ENCODE measurements at places on chromosomes 4 and X.

- no peak for DNase-seq
These were observed 213.0 kb upstream of the FAT4 start for GRCh38 chr4:125101719-125102118.

DNA sequence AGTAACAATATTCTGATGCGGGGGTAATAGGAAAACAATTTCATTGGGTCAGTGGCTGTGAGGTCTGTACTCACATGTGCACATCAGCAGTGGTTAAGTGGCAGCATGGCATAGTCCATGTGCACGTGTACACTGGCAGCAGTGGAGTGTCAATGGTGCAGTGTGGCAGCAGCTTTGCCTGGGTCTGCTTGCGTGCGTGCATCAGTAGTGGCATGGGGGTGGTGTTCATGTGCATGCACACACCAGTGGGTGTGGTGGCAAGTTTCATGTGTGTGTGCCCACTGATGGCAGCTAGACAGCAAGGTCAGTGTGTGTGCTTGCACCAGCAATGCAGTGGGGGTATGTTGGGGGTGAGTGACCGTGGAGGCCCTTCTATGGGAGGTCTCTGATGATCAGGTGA is 581.6 kb upstream of the KLHL4 start:
- no peak for DNase-seq

DNA sequence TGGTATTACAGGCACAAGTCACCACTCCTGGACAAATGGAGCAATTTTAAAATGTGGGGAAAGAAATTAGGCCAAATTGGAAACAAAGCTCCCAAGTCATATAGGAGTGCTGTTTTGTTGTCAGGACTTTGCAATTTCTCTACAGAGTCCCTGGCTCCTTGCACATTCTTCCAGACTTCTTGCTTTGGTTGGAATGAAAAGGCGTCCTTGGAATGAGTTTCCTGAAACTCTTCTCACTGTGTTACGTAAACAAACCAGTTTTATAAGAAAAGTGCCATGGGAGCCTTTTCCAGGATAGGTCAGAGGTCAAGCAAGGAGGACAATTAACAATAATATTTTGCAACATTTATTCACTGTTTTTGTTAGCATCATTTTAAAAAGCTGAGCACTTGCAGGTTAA is 32.4 kb upstream of the KIT start:
- DNase-seq, result peak; percentile 28

DNA sequence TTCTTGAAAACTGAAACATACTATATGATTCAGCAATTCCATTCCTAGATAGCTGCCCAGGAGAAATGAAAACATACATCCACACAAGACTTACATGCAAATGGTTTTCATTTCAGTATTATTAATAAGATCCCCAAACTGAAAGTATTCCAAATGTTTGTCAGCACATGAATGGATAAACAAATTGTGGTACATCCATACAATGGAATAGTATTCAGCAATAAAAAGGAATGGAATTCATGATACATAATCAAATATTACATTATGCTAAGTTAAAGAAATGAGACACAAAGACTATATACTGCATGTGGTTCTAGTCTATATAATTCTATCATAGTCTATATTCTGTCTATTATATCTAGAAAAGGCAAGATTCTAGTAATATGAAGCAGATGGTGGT is 152.4 kb upstream of the KIT start:
- DNase-seq, result no peak

DNA sequence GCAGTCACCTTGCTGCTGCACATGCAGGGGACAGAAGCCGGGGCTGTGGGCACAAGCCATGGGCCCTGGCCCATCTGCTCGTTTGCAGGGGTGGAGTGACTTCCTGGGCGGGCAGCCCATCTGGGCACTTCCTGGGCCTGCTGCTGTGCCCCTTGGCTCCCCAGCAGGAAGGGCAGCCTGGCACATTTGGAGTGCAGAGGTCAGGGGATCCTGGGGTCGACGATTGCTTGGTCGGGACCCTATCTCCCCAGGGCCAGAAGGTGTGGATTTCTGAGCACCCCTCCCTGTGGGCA is 10.9 kb upstream of the MXD4 start:
- DNase-seq, result no peak

All from tongue (tissue), 3 donors.